H1 (cell line): ENCODE measurements at places on chromosomes 12 and 14. TPM values are rescaled to one million over a fixed set of nuclear protein-coding genes. Genes with fewer than 3 reads are reported as not detected.

KERA gene
- not detected in 2 replicates for total RNA-seq

KRT79 gene
- total RNA-seq: not detected in 2 replicates

PDZRN4 gene
- total RNA-seq: not detected in 2 replicates

RNF212B gene
- 1.2 TPM in 1 of 2 replicates, not detected in the other for total RNA-seq

TOMM20L gene
- not detected in 2 replicates for total RNA-seq

RNASE4 gene
- total RNA-seq: 0.38 and 0.61 TPM in 2 replicates

NTN4 gene
- 1.3 and 1.7 TPM in 2 replicates for total RNA-seq

ERBB3 gene
- 49.2 and 52.4 TPM in 2 replicates for total RNA-seq

DEGS2 gene
- total RNA-seq: 0.61 and 0.94 TPM in 2 replicates

ARPC3 gene
- 160 and 170 TPM in 2 replicates for total RNA-seq

GRCh38 chr12:57733928-57734327, 4.6 kb downstream of the AGAP2 start:
- DNase-seq: no peak

- DNase-seq: no peak
These were observed 903 bp downstream of the C12orf76 start for GRCh38 chr12:110047297-110047940.

- DNase-seq: no peak
These were observed 8.4 kb upstream of the LRTM2 start for GRCh38 chr12:1811948-1812291.

- no peak for DNase-seq
These were observed 84.6 kb upstream of the NAV3 start for GRCh38 chr12:77746096-77746495.

DNA sequence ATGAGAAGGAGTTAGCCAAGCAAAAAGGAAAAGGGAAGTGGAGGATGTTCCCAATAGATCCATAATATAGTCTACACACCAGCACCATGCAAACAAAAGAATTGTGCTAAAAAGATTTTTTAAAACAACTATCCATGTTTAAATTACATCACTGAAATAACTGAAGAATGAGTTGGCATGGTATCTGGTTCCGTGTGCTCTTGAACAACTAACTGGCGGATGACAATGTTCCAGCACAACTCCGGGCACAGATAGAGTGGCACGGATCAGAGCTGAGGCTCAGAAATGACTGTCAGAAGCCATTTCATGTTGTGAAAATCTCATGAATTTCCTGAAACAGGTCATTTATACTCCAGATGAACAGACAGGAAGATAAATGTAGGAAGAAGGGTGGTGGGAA, 153.1 kb downstream of the HMGA2 start:
- no peak for DNase-seq

DNA sequence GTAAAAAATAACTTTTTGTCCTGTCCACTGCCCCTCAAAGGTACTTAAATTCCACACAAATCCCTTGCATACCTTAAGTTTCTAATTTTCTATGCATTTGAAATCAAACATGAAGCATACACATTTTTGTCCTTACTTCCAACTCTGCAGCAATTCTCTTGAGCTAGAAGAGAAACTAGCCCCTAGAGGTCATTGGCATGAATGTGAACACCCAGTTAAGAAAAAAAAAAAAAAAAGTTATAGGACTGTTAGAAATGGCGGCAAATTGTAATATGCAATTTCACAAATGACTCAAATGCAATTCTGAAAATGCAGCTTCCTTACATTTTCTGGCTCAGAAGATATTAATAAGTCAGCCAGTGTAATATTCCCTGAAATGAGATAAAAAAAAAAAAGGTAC, 4.6 kb upstream of the ESR2 start:
- no peak for DNase-seq

GRCh38 chr14:71764701-71765382, 167.4 kb upstream of the RGS6 start:
- no peak for DNase-seq

GRCh38 chr12:885701-886100, 63.8 kb downstream of the RAD52 start:
- DNase-seq: no peak

- no peak for DNase-seq
These were observed 1004.4 kb upstream of the TMEM132C start for GRCh38 chr12:127262615-127263014.

- no peak for DNase-seq
These were observed 26.0 kb downstream of the PPFIBP1 start for GRCh38 chr12:27549801-27550652.

- DNase-seq: no peak
These were observed 2.6 kb downstream of the RARG start for GRCh38 chr12:53229454-53229853.

GRCh38 chr12:10279937-10280336, 27.7 kb upstream of the KLRD1 start:
- DNase-seq: no peak

- no peak for DNase-seq
These were observed 233.5 kb downstream of the SLC2A13 start for GRCh38 chr12:39872425-39872824.

DNA sequence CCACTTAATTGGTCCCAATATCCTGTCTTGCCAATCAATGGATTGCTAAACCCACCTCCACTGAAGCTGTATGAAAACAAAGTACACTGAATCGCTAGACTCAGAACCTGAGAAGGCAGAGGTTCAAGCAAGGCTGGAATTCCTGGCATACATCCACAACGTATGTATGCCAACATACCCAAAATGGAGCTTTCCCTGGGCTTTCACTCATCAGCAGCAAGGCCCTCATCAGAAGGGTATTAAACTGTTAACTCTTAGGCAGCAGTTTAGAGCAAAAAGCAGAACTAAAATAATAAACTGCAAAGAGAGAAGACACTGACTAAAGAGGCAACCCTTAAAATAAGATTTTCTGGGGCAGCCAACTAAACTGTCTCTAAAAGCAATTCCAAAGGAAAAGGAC, 13.6 kb downstream of the MED13L start:
- no peak for DNase-seq

- no peak for DNase-seq
These were observed 66.0 kb downstream of the TC2N start for GRCh38 chr14:91801358-91801757.

DNA sequence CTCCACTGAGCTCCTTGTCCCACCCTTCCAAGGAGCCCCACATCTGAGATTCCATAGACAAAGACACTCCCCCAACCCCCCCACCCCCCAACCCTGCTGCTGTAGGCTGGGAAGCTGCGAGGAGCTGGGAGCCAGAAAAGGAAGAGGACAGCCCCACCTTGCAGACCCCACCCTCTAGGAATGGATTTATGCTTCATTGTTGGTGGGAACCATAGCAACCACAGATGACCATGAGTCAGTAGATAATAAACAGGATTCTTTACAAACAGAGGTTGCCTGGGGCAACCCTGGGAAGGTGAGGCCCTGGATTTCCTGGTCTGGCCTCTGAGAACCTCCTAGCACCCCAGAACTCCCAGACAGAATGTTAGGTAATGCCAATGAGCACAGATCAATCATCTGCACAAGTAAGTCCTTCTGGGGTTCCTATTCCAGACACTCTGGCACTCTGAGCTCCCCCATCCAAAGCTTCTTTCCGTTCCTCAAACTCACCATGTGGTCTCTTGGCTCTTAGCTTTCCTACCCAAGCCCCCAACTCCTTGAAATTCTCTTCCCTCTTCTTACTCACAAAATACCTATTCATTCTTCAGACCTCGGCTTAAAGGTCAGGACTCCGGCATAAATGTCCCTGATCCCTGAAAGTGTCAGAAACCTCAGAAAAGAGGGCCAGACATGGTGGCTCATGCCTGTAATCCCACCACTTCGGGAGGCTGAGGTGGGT, 15.2 kb upstream of the PLEKHG6 start:
- DNase-seq: no peak

DNA sequence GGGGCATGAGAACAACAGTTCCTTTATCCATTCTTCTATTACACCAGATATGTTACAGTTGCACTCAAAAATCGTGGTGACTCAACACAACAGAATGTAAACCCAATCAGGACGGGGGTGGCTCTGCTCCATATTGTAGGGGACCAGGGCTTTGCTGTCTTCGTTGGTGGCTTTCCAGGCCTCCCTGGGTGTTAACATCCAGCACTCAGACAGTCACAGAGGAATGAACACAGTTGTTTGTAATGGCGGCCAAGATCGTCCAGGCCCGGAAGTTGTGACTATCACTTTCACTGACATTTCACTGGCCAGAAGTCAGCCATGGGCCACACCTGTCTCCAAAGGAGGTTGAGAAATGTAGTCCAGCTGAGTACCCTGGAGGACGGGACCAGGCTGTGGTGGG, 204.1 kb downstream of the CACNA1C start:
- DNase-seq: no peak

DNA sequence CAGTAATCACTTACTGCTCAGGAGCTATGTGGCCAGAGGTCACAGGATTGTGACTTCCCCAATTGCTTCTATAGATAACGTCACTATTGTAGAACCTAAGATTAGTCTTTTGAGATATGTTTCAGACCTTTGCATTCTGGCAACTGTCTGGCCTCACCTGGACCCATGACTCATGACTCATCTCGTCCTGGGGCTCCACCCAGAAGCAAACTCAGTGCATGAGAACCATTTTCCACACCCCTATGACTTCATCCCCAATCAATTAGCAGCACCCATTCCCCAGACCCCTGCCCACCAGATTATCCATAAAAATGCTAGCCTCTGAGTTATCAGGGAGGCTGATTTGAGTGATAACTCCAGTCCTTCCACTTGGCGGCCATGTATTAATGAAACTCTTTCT, 186.9 kb downstream of the EMP1 start:
- DNase-seq: no peak

GRCh38 chr12:76820888-76821482, 57.1 kb downstream of the ZDHHC17 start:
- no peak for DNase-seq

GRCh38 chr14:59161561-59162175, 26.8 kb upstream of the DAAM1 start:
- DNase-seq: no peak

GRCh38 chr14:23654231-23654630, 18.1 kb downstream of the DHRS2 start:
- DNase-seq: no peak
